ENCODE measurements at places on chromosomes 13 and 19.

DNA sequence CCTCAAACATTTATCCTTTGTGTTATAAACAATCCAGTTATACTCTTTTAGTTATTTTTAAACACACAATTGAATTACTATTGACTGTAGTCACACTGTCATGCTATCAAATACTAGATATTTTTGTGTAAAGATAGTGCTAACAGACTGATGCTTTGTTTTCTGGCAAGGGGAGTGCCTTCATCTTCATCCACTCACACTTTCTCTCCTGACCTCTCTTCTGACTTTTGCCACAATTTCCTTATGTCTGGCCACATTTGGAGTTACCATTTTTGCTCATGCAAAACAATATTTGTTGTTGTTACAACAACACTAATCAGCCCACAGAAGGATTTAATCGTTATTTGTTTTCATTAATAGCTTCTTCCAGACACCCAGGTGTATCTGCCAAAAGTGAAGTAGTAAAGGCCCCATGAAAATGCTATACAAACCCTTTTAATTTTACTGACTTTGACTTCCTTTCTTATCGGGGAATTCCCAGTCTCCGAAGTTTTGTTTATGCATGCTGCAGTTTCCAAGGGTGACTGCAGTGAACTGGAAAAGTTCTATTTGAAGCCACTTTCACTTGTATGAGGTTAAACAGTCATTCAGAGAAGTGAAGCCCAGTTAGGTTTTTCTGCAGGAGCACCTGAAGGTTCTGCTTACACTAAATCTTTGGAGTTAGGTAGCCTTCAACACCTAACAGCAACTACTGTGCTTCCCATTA, 66.1 kb upstream of the FRY start:
- no peak for DNase-seq

- DNase-seq = no peak
These were observed 2.3 kb upstream of the PROZ start for GRCh38 chr13:113155982-113156655.

DNA sequence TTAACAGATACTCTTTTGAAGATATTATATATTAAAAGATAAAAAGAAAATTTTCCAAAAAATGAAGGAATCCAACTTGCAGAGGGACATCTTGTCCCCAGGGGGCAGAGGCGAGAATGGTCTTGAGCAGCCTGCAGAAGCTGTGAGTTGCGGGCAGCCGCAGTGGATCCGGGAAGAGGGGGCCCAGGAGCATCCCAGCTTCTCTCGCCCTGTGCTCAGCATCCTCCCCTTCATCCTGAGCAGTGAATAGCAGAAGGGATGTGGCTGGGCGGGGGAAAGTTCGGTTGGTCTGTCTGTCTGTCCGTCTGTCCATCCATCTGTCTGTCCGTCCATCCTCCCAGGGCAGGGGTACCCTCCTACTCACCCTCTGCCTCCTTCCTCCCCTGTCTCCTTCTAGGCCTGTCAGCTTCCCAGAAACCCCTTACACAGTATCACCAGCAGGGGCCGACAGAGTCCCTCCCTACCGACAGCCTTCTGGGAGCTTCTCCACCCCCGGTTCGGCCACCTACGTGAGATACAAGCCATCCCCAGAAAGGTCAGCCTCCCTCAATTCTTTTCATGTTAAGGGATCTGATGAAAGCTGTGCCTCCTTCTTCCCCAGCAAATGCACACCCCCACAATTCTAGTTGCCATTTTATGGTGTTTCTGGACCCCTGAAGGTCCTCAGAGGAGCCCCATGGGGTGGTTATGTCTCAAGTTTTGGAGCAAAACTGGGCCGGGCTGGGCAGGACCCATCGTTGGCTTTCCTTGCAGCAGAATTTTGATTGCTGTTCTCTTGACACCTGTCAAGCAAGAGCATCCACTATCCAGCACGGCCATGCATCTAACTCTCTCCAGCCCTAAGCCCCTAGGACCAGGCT, 81.6 kb downstream of the DPF1 start:
- peak; percentile 78 for DNase-seq

GRCh38 chr19:58543826-58544590, at the start of gene TRIM28:
TRIM28 (plus strand) TSS chr19:58544064; CDS start chr19:58544758, 694 bp downstream.
- peak; percentile 100 for DNase-seq

DNA sequence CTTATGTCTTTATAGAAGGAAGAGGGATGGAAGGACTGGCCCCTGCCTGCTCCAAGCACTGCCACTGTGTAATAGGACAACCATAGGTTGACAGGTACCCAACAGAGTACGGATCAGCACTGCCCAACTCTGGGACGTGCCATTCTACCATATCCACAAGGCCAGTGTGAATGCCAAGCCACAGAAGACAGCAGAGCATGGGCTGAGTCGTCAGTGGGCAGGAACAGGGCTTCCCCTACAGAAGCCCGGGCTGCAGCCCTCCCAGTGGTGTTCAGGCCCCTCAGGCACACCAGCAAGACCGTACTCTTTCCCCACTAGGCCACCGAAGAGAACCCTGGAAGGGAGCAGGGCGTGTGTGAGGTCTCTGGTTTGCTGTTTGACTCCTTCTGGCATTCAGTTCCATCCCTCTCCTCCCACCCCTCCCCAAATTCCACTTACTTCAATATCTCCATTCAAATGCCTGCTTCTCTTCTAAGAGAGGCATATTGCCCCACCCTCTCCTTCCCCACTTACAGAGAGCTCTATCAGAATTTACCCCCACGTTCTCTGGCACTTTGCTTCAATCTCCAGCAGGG, 209.4 kb downstream of the FOXO1 start:
- DNase-seq = no peak

DNA sequence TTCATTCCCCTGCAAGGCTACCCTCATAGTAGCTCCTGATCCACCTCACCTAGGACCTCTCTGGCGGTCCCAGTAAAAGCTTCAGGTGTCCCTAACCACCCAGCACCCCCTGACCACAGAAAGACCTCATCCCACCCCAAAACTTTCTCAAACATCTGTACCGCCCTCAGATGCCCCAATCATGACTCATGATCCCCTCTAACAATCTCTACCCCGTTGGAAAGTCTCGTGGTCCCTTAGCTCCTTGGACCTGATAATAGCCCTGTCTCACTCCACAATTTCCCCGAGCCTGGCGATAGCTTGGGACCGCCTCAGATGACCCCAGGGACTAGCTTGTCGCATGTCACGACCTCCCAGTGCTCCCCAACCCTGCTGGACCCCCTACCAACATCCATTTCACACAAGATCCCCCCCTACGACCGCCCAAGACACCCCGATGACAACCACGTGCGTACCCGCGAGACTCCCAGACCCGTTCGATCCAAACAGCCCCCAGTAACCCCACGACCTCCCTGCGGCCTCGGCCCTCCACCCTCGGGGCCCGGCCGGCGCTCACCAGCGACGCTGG, 450 bp downstream of the NDUFA11 start:
- DNase-seq = no peak

GRCh38 chr13:111429064-111429558, 108.7 kb downstream of the TEX29 start:
- peak; percentile 70 for DNase-seq

- no peak for DNase-seq
These were observed 115.8 kb upstream of the SPACA7 start for GRCh38 chr13:112260108-112261055.

- no peak for DNase-seq
These were observed 20.4 kb upstream of the DCLK1 start for GRCh38 chr13:36151591-36151990.

GRCh38 chr19:34305221-34306083, 51.1 kb downstream of the GARRE1 start:
- DNase-seq = no peak

- DNase-seq = no peak
These were observed 706 bp downstream of the TNFRSF19 start for GRCh38 chr13:23570921-23571315.

DNA sequence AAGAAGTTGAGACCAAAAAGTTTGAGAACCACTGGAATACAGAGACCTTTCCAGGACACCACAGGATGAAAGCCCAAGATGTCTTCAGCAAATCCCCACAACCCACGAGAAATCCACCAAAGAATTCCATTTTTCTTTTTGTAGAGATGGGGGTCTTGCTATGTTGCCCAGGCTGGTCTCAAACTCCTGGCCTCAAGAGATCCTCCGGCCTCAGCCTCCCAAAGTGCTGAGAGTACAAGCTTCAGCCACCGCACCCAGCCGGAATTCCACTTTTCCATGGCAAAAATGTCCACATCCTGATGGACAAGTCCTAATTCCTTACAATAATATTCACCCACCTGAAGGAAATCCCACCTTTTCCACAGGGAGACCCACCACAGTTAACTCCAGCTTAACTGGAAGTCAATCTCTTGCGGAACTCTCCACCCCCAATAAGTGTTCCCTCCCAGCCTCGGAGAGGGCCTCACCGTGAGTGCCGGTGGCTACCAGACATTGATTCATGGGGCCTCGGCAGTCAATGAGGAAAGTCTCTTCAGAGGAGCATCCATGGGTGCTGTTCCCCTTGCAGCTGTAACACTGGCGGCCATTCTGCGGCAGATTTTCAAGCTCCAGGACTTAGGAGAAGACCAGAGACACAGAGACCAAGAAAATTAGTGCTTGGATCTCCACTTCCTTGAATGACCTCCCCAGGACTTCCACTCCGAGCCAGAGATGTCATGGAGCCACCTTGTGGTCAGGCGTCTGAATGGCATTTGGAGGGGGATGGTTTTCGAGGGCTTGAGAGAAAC, 12.3 kb upstream of the CADM4 start:
- peak; percentile 58 for DNase-seq

GRCh38 chr13:89660752-89661151, 1686.7 kb upstream of the MIR17HG start:
- no peak for DNase-seq

GRCh38 chr19:52689843-52690368, 44.9 kb downstream of the ZNF611 start:
- DNase-seq = peak; percentile 58

GRCh38 chr19:56097776-56098175, 23.3 kb downstream of the ZNF787 start:
- no peak for DNase-seq

DNA sequence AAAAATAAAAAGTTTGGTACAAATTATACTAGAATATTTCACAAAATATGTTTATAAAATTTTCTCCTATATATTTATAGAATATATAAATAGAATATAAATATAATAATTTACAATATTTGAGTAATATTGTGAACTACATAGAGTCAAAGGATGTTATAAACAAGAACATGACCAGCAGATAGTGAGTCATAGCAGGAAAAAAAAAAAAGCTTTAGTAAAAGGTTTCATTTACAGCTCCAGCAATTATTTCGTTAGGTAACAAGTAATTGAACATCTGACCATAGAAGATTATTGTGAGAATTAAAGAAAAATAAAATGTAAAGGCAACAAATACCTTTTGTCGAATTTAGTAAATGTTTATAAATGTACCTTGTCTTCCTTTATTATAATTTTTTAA, 864.1 kb downstream of the PCDH17 start:
- DNase-seq = no peak

DNA sequence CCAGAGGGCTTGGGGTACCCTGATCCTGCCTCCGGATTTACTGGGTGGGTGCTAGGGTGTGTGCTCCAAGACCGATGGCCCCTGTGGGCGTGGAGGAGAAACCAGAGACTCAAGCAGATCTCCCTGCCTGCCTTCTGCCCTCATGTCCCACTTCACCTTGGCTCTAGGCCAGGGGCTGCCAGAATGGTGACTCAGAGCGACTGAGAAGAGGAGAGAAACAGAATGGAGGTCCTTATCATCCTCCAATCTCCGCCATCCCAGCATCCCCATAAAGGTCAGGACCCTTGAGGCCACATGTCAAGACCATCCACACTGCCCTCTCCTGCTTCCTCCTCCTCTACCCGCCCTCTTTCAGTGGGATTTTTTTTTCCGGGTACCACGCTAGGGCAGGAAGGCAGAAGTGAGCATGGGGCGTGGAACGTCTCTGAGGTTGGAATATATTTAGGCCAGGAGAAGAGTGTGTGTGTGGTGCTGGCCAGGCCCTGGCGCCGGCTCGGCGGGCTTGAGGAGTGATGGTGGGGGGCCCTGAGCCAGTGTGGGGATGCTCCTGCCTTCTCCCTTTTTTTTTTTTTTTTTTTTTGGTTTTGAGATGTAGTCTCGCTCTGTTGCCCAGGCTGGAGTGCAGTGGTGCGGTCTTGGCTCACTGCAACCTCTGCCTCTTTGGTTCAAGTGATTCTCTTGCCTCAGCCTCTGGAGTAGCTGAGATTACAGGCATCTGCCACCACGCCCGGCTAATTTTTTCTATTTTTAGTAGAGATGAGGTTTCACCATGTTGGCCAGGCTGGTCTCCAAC, 22.3 kb downstream of the IER2 start:
- DNase-seq = no peak

DNA sequence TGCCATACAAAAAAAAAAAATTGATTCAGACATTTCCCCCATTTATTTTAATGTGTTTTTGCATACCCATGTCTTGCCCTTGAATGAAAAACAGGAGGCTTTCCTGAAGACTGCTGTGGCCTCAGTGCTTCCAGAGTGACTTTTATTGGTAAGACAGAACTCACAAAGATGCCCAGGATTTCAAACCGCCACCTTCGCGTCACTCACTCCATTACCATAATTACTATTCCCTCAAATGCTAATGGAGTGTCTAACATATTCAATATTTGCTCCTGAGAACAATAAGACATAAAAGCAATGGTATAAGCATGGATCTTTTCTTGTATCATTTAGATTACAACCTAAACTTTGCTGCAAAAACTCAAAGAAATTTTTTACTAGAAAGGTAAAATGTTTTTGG, 282.2 kb upstream of the SOX21 start:
- DNase-seq = no peak

DNA sequence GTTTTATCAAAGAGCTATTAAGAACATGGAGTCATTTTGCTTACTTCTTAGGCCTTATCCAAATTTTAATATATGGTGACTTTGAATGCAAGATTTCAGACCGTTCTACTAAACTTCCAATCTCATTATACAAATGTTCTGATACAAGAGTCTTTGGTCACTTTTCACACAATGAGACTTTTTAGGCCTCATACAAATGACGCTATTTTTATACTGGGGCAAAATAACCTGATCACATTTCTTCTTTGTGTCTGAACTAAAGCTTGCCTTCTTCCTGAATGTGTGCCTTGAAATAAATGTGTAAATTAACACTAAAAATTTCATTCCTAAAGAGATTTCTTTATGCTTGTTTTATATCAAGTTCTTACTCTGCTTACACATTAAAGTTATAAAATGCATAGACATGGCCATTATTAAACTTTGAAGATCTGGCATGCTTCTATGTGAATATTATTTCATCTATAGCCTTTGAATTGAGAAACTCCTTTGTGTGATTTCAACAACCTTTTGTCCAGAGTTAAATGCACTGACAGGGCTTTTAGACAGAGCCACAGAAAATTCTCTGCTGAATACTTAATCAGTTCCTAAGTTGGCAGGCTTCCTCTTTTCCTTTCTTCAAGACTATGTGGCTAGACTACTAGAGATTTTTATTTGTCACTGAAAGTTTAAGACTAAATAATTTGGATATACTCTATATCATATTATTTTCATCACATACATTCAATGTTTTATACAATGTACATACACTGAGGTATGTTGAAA, 86.1 kb downstream of the EDNRB start:
- DNase-seq = no peak
